ENCODE measurements at places on chromosomes 5 and 9.

- no peak for DNase-seq
Measured at GRCh38 chr5:60517094-60517694, 182.8 kb downstream of the DEPDC1B start.

DNA sequence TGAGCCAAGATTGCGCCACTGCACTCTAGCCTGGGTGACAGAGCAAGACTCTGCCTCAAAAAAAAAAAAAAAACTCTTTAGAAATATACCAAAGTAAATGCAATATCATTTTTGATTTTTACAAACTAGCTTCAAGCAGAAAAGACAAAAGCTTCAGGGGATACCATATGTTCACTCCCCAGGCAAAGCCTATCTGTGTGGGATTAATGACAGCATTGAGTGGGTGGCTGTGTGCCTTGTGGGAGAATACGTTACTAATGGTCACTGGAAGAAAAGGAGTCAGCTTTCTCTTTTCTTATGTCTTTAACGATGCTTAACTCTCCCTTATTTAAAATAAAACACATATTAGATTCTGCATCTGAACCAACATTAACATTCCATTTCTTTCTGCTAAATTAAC lies 1.9 kb downstream of the PCA3 start:
- DNase-seq: no peak

- DNase-seq: no peak
Measured at GRCh38 chr5:173714551-173715428, 98.3 kb upstream of the BOD1 start.

- no peak for DNase-seq
Measured at GRCh38 chr5:3276896-3277295, 318.7 kb upstream of the IRX1 start.

All from stimulated activated CD4-positive, alpha-beta T cell treated with anti-CD3 and anti-CD28 coated beads, Interleukin-12 subunit alpha, Interleukin-12 subunit beta, amount 100 ng/mL, for 4 hours (primary cell).